ENCODE measurements at places on chromosomes 16 and 17. TPM values are rescaled to one million over a fixed set of nuclear protein-coding genes. Genes with fewer than 3 reads are reported as not detected.

- H3K27ac ChIP-seq = no peak overlapping the region
- H3K4me1 ChIP-seq = peaks cover 12% of the 10 kb centered on the region
- no peaks in the 10 kb centered on the region for H3K27me3 ChIP-seq
- H3K4me3 ChIP-seq = no peak overlapping the region
- DNase-seq = no peak
Observed at GRCh38 chr17:55301521-55302406, 37.0 kb downstream of the HLF start.

DNA sequence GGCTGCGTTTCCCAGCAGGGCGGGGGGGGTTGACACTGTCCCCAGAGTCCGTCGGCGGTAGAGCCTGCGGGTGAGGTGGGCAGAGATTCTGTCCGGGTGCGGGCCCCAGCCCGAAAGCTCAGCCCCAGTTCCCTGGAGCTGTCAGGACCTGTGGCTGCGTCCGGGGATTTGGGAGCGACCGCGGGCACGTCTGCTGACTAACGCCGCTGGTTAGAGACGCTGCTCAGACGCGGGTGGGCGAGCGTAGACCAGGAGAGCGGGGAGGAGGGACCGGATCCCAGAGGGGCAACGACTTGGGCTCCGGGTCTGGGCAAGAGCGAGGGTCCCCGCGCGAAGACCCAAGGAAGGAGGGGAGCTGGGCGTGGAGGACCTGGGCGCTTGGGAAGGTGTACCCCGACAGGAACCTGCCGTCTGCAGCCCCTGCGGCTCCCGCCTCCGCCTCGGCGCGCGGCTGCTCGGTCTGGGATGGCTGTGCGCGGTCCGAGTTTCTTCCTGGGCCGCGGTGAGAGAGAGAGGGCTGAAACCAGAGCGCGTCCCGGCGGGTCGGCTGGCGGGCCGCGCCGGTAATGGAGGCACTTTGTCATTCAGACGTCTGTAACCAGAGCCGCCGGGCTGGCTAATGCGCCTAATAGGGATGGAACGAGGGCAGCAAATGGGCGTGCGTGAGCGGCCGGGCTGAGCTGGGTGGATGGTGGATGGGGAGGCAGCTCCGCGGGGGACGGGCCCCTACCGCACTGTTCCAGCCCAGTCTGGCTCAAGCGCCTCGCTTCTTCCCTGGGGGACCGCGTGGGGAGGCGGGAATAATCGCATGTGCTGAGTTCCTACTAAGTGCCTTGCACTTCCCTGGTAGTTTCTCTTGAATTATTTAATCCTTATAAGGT lies 2.3 kb downstream of the NGFR start:
- peaks cover 34% of the 10 kb centered on the region for H3K4me1 ChIP-seq
- no peak overlapping the region for H3K27ac ChIP-seq
- peak; percentile 39 for DNase-seq
- peaks cover 39% of the 10 kb centered on the region for H3K27me3 ChIP-seq
- no peaks in the 10 kb centered on the region for H3K36me3 ChIP-seq

DNA sequence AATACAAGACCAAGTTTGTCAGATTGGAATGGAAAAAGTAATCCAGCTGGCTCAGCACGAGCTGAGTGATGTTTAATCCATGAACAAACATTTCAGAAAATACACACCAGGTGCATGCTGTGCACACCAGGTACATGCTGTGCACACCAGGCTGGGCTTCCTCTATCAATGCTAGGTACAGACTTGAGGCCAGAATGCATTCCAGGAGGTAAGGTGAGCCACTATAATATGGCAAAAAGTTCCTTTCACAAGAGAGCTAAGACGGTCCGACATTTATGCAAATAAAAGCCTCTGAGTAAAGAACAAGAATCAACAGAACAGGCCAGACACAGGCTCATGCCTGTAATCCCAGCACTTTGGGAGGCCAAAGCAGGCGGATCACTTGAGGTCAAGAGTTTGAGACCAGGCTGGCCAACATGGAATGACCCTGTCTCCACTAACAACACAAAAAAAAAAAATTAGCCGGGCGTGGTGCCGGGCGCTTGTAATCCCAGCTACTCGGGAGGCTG lies 128.2 kb downstream of the ZNF778 start:
- peaks cover 76% of the 10 kb centered on the region for H3K4me1 ChIP-seq
- H3K27me3 ChIP-seq = no peaks in the 10 kb centered on the region
- H3K4me3 ChIP-seq = no peak overlapping the region

DNA sequence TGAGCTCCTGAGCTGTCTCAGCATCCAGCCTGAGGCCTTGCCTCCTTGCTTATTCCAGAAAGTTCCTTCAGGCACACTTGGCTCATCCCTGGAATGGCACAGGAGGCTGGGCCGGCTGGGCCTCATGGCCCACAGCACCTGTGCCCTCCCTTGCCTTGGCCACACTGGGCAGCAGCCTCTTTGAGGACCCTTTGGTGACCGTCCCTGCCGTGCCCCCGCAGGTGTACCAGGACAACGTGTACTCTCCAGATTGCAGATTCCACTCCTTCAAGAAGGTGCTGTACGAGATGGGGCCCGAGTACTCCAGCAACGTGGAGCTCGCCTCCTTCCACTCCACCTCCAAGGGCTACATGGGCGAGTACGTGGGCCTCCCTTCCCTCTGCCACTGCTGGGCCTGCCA lies 34.2 kb downstream of the GPT2 start:
- DNase-seq = peak; percentile 27
- peak overlapping the region; percentile 80 for H3K27ac ChIP-seq
- H3K27me3 ChIP-seq = no peaks in the 10 kb centered on the region
- H3K4me1 ChIP-seq = peaks cover 75% of the 10 kb centered on the region

ZFP3 gene
- total RNA-seq = 10.1 TPM

RNF40 gene
- 99.6 TPM for total RNA-seq

DNA sequence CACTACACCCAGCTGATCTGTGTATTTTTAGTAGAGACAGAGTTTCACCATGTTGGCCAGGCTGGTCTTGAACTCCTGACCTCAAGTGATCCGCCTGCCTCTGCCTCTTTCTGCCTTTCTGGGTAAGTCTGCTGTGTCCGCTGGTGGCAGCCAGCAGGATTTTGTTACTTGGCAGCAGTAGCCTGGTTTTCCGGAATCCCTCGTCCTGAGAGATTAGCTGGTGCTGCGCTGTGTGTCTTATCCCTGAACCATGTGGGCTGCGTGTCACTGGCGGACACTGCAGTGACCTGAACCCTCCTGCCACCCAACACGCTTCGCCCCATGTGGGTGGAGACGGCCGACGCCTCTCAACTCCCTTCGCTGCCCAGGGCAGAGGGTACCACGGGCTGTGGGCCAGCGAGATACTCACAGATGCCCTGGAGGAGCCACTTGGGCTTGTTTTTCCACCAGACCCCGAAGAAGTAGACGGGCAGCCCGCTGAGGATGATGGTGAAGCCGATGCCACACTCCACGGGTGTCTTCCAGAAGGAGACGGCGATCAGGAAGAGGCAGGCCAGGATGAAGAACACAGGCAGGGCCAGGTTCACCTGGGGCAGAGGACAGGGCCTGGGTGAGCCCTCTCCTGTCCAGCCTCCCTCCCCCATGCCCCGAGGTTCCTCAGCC lies 35.2 kb downstream of the SLC7A5 start:
- no peak for DNase-seq
- no peaks in the 10 kb centered on the region for H3K27me3 ChIP-seq
- peaks cover 75% of the 10 kb centered on the region for H3K36me3 ChIP-seq

DNA sequence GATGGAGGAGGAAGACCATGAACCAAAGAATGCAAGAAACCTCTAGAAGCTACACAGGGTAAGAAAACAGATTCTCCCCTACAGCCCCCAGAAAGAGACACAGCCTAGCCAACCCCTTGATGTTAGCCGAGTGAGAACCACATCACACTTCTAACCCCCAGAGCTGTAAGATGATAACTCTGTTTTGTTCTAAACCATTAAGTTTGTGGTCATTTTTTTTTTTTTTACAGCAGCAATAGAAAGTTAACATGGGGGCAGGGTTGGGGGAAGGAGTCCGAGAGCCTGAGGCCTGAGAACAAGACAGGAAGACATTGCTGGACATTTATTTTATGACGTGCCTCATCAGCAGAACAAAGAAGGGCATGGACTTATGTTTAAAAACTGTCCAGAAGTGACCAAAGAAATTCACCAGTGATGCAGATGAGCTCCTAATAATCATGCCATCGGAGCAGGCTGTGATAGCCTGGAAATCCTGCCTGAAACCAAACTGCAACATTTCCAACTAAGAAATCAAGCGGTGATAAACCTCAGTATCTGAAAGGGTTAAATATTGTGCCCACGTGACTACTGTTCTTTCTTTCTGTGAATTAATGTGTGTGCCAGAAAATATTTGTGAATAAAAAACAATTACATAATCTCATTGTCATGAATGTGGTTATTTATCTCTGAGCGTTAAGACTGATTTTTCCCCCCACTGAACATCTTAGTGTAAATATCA lies 1.1 kb downstream of the ABCA9 start:
- H3K4me3 ChIP-seq = no peak overlapping the region
- H3K4me1 ChIP-seq = peaks cover 6% of the 10 kb centered on the region
- no peaks in the 10 kb centered on the region for H3K27me3 ChIP-seq
- no peak overlapping the region for H3K27ac ChIP-seq

DNA sequence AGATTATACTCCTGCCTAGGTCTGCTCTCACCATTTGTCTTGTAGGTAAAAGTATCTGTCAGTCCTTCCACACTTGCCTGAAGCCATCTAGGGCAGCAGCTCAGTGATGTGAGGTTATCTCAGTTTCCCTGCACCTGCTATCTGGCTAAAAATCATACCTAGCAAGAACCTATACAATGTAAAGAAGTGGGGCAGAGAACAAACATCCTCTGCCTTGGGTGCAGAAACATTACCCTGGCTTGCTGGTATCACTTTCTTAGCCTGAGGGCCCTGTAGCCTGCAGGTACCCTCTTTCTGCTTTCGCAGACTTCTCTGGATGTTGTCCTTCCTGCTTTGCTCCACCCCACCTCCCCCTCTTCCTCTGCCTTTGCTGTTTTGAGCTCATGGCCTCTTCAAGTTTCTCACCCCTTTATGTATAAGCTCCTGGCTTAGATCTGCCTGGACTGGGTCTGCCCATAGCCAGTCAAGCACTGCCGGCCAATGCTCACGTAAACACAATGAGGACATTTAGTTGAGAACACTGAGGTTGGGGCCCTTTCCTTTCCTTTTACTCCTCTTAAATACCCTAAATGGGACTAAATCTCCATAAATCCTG lies 8.7 kb upstream of the SDK2 start:
- no peak overlapping the region for H3K4me3 ChIP-seq
- peaks cover 5% of the 10 kb centered on the region for H3K36me3 ChIP-seq
- no peak overlapping the region for H3K27ac ChIP-seq
- peaks cover 17% of the 10 kb centered on the region for H3K27me3 ChIP-seq
- H3K4me1 ChIP-seq = peaks cover 5% of the 10 kb centered on the region

DNA sequence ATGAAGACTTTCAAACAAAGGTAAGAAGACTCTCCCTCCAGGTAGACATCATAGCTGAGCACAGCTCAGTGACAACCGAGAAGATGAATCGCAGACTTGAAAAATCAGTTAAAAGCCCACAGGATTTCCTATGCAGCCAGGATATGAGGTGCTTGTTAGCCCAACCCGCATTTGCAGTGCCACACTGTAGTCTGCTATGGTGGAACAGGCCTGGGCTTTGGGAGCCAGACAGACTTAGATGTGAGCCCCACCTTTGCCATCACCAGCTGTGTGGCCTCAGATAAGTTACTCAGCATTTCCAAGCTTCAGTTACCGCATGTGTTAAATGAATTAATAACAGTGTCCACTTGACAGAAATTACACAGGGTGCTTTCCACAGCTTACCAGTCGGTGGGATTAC lies 204.4 kb upstream of the HS3ST3A1 start:
- H3K36me3 ChIP-seq = no peaks in the 10 kb centered on the region
- no peak overlapping the region for H3K27ac ChIP-seq
- H3K4me1 ChIP-seq = no peaks in the 10 kb centered on the region
- DNase-seq = no peak
- H3K27me3 ChIP-seq = no peaks in the 10 kb centered on the region

DNA sequence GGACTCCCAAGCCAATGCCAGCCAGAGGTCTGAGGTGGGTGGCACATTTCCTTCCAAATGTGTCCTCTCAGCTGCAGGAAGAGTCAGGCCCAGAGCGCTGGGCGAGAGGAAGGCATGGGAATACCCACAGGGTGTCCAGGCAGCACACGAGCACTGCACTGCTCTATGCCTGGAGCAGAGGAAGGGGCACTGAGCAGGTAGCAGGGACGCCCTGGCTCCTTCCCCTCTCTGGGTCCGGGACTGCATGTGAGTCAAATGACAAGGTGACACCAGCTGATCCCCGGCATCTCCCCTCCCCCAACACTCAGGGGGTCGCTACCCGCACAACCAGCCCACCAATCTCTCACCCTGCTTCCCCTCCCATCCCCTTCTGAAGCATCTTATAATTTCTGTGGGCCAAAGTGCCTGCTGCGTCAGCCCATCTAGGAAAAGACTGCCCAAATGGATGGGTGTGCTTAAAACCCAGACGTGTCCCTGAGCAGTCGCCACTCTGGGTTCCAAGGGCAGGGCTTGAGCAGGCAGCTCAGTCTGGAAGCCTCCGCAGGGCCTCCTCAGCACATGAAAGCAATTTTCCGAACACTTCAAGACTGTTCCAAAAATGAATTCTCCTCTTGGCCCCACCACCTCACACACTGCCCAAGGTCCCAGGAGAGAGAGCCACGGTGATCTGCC lies 12.0 kb upstream of the BCAR1 start:
- H3K4me3 ChIP-seq = no peak overlapping the region
- peak; percentile 14 for DNase-seq
- peaks cover 12% of the 10 kb centered on the region for H3K4me1 ChIP-seq

- H3K36me3 ChIP-seq = peaks cover 27% of the 10 kb centered on the region
- H3K4me3 ChIP-seq = no peak overlapping the region
- no peak overlapping the region for H3K27ac ChIP-seq
Observed at GRCh38 chr16:30088832-30089624, 2.7 kb downstream of the TBX6 start.

RAMP2 gene
- total RNA-seq = not detected

- H3K4me1 ChIP-seq = no peaks in the 10 kb centered on the region
- H3K4me3 ChIP-seq = no peak overlapping the region
- DNase-seq = no peak
Observed at GRCh38 chr16:30519120-30520049, 7.0 kb downstream of the ZNF768 start.

DNA sequence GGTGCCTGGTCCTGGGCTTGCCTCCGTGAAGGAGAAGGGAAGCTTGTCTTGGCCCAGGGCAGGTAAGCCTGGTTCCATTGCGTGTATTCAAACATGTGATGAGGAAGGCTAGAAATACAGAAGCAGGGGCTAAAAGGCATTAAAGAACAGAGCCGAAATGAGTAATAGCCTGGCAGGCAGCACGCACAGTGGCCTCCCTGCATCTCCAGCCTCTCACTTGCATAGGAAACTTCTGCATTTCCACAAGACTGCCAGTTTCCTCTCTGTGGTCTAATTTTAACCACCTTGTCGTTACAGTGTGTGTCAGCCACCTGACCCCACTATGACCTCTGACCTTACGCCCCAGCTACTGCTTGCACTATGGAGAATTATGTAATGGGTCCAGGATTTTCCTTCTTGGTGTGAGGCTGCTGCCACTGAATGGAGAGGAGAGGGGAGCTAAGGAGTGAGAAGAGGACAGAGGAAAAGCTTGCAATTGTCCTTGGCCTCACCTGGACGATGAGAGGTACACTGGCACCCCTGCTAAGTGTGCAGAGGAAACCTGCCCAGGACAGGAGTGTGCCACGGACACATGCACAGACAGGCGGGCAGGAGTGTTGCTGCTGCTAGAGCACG lies 32.8 kb downstream of the HIC1 start:
- peak overlapping the region; percentile 72 for H3K27ac ChIP-seq
- peak; percentile 48 for DNase-seq
- no peaks in the 10 kb centered on the region for H3K27me3 ChIP-seq

GRAP gene
- 31.5 TPM for total RNA-seq

- DNase-seq = no peak
- H3K4me1 ChIP-seq = no peaks in the 10 kb centered on the region
- H3K27me3 ChIP-seq = peaks cover 2% of the 10 kb centered on the region
- H3K36me3 ChIP-seq = no peaks in the 10 kb centered on the region
Observed at GRCh38 chr16:4016658-4017057, 99.6 kb downstream of the ADCY9 start.
